ENCODE measurements at places on chromosomes 5 and 9.

GRCh38 chr5:35242702-35243258 lies 12.5 kb upstream of the PRLR start:
- no peak for DNase-seq

DNA sequence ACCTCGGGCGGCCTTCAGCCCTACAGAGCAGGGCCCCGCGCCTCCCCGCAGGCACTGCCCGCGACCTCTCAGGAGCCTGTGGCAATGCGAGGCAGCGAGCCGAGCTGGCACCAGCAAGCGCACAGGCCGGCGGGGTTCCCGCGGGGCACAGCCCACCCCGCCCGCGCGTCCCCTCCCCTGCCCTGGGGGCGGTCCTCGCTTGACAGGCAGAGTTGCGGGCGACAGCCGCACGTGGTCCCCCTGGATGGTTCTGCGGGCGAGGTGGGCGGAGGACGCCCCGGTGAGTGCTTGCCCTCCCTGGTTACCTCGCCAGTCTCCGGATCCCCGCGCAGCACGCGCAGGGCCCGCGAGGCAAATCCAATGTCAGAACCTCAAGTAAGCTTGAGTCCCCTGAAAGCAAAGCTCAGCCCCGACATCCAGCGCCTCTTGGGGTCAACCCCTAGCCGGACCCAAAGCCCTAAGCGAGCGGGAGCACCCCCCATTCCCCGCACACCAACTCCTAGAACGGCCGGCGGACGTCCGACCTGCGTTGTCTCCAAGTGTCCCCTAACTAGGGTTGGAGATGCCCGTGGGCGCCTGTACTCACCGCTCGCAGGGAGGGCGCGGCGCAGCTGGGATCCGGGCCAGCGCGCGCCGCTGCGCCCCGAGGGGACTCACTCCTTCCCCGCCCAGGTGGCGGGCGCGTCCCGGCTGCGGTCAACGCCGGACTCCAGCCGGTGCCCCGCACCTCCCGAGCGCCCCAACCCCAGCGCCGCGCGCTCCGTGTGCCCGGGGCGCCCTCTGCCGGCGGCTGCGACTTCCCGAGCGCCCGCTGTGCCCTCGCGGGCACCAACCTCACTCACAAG lies at the start of gene DRD1:
TSS of gene DRD1 (minus strand) at position 123 of the 845 bp plus-strand sequence. CDS start 1,083 bp downstream, outside the sequence.
- DNase-seq, result peak; percentile 18

DNA sequence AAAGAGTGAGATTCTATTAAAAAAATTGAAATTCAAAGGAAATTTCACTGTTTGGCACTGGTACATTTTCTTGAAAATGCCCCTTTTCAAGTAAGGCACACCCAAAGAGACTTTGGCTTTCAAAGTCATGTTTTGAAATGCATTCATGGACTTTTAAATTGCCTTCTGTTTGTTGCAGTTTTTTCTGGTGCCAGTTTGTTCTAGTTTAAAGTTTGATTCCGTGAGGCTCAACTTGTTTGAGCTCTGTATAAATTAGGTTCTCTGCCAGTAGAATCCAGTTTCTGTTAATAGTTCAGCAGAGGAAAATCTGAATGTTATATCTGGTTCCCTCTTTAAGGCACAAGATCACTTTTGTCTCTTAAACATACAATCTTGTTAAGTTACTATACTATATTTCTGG lies 16.4 kb downstream of the ATP6V0E1 start:
- no peak for DNase-seq

DNA sequence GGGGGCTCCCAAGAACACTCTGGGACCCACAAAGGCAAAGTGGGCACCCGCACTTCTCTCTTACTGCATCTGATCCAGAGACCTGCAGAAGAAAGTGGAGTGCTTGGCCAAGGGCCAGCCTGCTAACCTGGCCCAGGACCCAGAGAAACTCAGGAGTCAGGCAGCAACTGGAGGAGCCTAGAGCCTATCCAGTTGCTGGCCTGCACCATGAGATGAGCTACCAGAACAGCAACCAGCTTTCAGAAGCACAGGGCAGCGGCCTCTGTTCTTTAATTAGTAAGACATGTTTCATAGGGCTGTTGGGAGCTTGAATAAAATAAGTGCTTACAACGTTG lies 298.3 kb downstream of the GADD45G start:
- DNase-seq, result no peak

DNA sequence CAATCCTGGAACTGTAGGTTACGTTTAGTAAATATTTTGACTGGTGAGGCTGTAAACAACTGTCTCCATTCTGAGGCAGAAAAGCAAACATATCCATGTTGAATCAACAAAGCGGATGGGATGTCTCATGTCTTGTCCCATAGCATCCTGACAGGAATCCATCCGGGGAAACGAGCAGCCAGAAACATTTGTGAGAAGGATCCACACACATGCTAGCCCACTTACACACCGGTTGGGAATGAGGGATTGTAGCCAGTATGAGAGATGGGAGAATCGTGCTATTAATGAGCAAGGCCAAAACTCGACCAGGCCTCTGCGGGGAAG lies 117.5 kb downstream of the FSTL4 start:
- DNase-seq, result no peak

- no peak for DNase-seq
Measured at GRCh38 chr9:109912726-109913460, 132.9 kb downstream of the PALM2AKAP2 start.

GRCh38 chr9:28050941-28051340 lies 477.7 kb upstream of the C9orf72 start:
- no peak for DNase-seq

DNA sequence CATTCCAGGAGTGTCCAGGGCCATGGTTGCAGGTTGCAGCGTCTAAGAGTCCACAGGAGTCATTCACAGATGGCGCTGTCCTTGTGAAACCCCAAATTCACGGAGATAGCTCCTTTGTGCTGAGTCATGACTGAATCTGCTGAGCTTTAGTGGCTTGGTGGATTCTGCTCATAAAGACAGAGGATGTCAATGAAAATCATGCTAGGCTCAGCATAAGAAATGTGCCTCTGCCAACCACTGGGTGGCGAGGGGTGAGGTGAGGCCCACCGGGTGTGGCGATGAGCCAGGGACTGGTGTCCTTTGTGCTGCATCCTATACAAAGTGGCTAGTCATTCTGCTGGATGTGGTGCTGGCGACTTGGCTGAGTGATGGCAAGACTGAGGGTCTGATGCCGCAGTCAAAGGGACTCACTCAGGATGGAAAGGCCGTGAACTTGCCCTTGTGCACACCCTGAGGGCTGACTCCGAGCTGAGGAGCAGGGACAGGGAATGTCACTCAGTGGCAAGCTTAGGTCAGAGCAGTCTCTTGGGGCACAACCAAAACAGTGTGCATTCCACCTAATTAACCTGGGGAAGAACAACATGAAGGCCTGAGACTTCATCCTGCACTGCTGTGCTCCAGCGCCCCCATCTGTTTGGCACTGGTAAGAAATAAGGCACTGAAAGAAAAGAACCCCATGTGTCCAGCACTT lies 71.5 kb downstream of the DAP start:
- DNase-seq, result no peak

DNA sequence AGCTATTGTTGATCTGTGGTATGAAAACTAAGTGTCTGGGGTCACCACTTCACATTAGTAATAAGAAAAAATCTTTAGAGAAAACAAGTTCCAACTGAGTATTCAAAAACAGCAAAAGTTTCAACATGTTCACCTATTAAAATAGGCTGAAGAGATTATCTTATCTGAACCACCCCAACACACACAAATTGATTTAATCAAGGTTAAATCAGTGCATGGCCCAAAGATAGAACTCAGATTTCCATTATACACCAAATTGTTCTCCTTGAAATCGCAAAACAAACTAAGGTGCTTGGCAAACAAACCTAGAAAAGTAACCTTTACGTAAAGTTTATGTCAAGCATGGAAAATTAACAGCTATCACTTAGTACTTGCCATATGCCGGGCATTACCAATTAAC lies 61.1 kb downstream of the TMEM161B start:
- no peak for DNase-seq

DNA sequence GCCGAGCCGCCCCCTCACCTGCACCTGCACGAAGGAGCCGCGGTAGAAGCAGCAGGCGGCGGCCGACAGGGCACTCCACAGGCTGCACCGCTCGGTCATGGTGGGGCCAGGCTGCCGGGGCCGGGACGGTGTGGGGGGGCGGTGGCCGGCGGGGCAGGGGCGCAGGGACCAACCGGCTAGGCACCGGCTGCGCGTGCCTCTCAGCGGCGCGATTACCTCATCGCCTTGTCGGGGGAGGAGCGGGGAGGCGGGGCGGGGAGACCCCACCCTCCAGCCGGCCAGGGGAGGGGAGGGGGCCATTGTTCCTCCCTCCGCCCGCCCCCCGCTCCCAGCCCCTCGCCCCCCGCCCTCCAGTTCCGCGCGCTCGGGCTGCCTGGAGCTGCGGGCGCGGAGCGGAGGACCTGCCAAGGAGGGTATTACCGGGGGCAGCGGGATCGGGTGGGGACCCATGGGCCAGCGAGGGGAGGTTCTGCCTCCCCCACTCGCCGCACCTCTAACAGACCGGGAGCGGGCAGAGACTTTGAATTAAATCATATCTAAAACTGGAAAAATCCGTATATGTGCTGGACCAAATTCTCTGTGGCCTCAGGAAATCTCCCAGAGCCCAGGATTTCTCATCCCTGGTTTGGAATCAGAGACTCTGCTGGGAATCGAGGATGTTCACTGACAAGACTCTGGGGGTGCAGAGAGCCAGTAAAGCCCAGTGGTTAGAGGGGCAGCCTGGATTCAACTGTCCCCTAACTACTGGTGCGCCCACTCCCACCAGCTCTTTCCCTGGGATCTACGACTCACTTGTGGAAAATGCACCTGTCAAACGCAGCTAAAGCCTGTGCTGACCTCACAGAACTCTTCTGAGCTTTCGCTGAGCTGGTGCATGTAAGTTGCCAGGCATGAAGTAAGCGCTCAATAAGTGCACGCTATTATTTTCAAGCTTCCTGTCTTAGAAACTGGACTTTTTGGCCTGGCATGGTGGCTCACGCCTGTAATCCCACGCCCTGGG lies 20.3 kb upstream of the TOR2A start:
- no peak for DNase-seq

GRCh38 chr5:136886608-136887007 lies 521.3 kb upstream of the TRPC7 start:
- no peak for DNase-seq

- DNase-seq, result no peak
Measured at GRCh38 chr5:115807654-115808052, 8.8 kb downstream of the CDO1 start.

- no peak for DNase-seq
Measured at GRCh38 chr5:152094060-152094459, 169.4 kb upstream of the GLRA1 start.
